ENCODE measurements at places on chromosomes 2 and 18.

- DNase-seq = no peak
These were observed 6.5 kb downstream of the RNF103 start for GRCh38 chr2:86617153-86617552.

DNA sequence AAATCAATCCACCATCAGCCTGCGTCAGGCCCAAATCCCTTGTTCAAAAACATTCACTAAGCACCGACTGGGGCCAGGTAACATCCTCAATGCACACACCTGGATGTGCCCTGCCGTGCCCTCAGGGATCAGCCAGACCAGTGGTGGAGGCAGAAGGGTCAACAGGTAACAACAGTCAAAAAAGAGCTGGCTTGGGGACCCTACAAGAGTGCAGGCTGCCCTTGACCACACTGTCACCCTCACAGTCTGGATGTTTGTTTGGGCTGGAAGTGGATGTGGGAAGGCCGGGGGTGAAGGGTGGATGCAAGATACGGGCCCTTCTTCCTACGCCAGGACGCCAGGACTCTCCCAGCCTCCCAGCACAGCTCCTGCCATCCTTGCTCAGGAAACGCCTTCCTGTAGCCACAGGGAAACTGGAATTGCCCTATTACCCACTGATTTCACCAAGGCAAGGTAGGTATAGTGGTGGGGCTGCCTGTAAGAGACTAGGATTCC lies 2.7 kb downstream of the BIN1 start:
- DNase-seq = no peak

DNA sequence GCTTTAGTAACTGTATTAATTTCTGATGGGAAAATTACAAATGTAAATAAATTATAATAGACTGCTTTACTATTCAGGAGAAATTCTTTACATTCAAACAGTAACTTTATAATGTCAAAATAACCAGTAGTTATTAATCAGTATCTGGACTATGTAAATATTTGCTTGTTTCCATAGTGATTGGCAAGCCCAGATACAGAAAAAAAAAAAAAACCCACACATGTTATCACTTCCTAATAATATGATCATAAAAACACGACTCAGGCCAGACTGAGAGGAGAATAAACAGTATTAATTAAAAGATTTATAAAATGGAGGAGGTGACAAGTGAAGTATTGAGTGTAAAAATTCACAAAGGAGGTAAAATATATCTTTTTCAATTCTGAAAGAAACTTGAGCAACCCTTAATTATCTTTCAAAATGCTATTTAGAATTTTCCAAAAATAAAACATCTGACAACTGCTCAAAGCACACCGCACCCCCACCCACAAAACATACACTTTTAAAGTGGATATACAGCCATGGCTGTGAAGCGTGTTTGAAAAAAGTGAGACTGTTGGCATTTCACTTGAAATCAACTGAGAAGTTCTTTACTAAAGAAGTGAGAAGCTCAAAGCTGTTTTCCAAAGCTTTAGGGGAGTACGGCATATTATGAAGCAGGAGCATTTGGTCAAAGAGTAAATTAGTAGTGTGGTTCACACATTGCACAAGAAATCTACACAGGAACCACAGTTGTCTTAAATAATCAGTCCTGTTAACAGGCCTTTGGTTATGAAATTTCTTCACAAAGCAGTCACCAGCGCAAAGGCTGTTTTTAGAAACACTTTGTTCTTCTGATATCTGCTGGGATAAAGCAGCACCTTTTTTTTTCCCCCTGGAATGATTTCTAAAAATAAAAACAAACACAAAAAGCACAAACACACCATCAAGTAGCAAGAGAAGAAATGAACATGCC lies 475.8 kb downstream of the TXNL1 start:
- no peak for DNase-seq

- no peak for DNase-seq
These were observed 2.2 kb upstream of the SUCLG1 start for GRCh38 chr2:84461310-84461709.

- no peak for DNase-seq
These were observed 103.1 kb downstream of the INO80D start for GRCh38 chr2:205982776-205983327.

DNA sequence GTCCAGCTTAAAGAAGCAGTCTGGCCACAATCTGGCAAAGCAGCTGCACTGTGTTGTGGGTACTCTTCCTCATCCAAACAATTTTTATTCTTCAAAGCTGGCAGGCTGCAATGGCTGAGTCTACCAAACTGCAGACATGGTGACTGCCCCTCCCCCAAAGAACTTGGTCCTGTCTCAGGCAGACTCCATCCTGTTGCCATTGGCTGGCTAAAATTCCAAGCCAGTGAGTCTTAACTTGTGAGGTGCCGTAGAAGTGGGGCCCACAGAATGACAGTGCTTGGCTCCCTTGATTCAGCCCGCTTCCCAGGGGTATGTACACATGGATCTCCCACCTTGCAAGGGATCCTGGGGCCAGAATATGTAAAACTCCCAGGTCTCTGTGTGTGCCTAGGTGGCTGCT lies 14.5 kb upstream of the NXPH2 start:
- no peak for DNase-seq

- no peak for DNase-seq
These were observed 2.8 kb upstream of the PUM2 start for GRCh38 chr2:20353241-20353992.

DNA sequence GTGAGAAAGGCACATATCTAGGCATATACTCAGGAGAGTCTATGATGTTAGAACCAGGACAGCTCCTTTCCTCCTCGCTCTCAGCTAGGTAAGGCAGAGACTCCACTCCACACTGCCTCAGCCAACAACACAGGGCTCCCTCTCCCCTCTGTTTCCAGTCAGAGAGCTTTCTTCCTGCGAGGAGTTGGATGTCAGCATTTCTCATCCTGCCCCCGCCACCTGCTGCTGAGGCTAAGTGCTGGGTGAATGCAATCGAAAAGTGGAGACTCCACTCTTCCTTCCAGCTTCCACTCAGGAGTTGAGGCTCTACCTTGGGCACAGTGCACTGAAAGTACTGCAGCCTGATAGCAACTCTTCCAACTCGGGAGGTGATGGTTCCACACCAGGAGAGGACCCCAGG lies 177.2 kb upstream of the RAB6C start:
- DNase-seq = no peak

GRCh38 chr2:55811048-55811447 lies 112.5 kb downstream of the EFEMP1 start:
- peak; percentile 49 for DNase-seq

DNA sequence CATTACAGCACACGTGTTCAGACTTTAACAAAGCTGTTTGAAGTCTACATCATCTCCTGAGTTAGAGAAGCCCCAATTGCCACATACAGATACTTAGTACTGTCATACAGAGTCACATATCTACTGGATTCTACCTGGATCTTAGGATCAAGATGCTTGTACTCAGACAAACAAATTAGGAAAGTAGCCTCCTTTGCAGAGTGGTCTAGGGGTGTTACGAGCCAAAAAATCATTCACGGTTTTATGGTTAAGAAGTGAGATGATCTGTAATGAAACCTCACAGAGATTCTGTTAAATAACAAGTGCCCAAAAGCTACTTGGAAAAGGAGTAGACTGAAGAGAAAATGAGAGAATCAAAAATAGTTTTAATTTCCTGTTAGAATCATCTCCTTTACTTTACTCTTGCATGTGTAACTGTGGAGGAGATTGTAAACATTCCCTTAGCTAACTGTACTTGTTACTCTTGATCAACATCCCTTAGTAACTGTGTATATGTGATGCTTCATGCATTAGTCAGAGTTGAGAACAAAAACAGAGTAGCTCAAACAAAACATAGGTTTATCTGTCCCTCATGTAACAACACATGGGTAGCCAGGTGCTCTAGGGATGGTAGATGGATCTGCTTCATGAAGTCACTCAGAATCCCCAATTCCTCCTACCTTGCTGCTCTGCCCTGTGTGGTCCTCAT lies 16.4 kb upstream of the IL1RL1 start:
- DNase-seq = no peak

- DNase-seq = no peak
These were observed 249.8 kb downstream of the NYAP2 start for GRCh38 chr2:225649274-225649673.

- no peak for DNase-seq
These were observed 113.6 kb downstream of the MRO start for GRCh38 chr18:50706199-50706598.

GRCh38 chr2:236667526-236667925 lies 97.9 kb downstream of the ACKR3 start:
- no peak for DNase-seq

All from AG20443 (cell line).